RPMI8226 (cell line): ENCODE measurements at places on chromosomes 3 and 15.

GRCh38 chr15:63121382-63122001 is at the start of gene LACTB:
Gene LACTB (plus strand): TSS chr15:63121861. CDS start chr15:63121872, 11 bp downstream.
- DNase-seq = peak; percentile 95

DNA sequence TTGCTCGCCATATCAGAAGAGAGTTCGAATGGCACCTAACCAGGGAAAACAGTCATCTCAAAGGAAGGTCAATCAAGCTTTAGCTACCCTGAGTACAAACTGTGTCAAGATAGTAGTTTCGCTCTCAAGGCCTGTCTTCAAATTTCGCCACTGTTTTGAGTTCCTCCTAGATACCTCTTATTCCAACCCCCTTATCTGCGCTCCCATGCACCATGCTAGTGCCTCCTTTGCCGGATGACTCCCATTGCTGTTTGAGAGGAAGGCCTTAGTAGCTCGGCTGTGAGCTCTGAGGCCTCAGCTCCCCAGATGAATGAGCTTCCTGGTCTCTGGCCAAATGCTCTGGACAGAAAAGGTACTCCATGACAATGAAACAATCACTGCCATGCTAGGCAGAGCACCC is 256.0 kb downstream of the ULK4 start:
- no peak for DNase-seq

DNA sequence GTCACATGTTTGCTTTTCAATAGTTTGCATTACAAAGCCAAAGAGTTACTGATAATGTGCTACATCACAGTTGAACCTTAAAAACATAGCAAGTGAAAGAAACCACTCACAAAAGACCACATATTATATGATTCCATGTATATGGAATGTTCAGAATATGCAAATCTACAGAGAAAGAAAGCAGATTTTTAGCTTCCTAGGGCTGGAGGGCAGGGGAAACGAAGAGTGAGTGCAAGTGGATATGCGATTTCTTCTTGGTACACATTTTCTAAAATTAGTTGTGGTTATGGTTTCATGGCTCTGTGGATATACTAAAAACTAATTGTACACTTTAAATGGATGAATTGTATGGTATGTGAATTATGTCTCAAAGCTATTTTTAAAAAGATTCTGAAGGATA is 4.0 kb upstream of the GBE1 start:
- no peak for DNase-seq

DNA sequence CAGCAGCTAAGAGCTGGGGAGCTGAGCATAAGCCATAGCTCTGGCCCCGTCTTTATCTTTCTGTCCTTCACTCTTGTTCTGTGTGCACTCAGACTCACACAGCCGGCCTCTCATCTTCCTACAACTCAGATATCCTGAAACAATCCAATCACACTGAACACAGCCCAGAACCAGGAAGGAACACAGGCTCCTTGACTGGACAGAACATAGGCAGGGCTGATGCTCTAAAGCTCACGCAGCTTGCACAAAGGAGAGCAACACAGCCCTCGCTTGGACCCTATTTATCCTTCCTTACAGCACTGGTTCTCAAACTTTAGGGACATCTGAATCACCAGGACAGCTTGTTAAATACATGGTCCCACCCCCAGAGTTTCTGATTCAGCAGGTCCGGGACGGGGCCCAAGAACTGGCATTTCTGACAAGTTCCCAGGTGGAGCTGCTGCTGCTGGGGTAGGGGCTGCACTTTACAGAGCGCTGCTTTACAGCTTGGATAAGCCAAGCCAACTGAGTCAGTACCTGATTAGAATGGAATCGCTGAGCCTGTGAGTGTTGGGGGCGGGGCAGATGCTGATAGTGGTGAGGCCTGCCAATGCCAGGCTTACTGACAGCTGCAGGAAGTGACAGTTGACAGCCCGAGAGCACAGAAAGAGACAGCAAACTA is 65.1 kb downstream of the MRPL46 start:
- peak; percentile 30 for DNase-seq

- DNase-seq = no peak
Measured at GRCh38 chr15:78325092-78325843, 14.9 kb upstream of the CRABP1 start.

- DNase-seq = peak; percentile 96
Measured at GRCh38 chr15:84929795-84930603, 45.5 kb downstream of the SLC28A1 start.

DNA sequence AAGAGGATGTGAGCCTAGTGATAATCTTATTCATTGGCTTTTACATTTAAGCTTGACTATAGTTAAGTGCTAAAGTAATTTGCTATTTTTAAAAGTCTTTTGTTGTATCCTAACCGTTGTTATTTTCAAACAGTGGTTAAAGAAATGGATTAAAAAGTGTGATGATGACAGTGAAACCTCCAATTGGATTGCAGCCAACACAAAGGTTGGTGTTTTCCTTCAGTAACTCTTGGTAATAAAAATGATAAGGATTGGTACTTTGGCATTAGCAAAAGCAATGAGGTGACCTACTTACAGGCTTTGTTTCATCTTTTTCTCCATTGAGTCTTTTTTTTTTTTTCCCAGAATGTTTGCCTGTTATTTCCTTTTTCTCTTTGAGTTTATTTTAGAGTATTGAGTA is 87.5 kb upstream of the GOLGA6B start:
- DNase-seq = no peak

GRCh38 chr3:101676765-101677435 is at the start of gene ZBTB11:
Gene ZBTB11 (minus strand): TSS chr3:101677132. CDS start chr3:101676914, 218 bp downstream.
- DNase-seq = peak; percentile 99

DNA sequence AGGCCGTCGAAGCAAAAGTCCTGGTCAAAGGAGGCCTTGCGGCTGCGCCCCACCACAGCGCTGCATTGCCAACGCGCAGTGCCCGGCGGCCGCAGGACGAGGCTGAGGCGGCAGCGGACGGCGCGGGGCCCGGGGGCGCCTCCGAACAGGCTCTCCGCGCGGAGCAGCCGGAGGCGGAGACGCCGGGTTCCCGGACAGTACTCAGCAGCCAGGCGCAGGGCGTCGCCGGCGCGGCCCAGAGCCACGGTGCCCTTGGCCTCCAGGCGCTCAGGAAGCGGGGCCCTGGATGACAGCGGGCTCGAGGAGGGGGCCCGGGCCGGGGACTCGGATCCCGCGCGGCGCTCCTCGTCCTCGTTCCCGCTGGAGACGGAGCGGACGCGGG is 1.1 kb downstream of the C2CD4B start:
- no peak for DNase-seq

DNA sequence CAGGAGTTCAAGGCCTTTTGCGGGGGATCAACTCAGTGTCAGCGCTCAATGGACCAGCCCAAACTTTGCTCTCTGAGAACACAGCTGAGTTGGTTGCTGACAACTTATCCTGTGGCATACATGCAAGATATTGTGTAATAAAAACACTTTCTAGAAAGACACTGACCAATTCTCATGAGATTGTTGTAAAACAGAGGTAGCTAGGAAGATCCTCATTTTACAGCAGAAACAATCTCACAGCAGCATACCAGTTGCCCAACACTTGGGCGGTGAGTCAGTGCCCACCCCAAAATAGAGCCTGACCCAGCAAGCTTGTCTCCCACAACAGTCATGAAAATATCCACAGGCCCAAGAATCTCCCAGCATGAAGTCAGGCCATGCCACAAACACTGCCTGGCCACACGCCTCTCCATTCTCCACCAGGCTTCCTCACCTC is 18.2 kb downstream of the KLHL6 start:
- no peak for DNase-seq

GRCh38 chr3:37163262-37164015 is 10.9 kb downstream of the LRRFIP2 start:
- no peak for DNase-seq
